ENCODE measurements at places on chromosomes 16 and 17.

GRCh38 chr16:87653234-87653633 is 50.9 kb downstream of the JPH3 start:
- DNase-seq, result peak; percentile 14

DNA sequence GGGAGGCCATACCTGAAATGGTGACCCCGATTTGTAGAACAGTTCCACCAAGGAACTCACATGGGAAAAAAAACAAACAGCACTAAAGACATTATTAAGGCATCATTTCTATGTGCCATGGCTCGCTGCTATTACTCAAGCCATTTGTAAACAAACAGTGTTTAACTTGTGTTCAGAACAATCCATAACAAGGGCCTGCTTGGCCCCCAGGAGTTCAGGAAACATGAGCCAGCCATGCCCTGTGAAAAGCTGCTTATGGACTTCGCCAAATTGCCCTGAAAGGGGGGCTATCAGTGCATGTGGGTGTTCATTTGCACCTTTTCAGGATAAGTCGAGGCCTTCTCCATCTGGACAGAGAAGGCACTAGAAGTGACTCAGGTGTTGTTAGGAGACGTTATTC is 8.0 kb downstream of the POLR3K start:
- no peak for DNase-seq

DNA sequence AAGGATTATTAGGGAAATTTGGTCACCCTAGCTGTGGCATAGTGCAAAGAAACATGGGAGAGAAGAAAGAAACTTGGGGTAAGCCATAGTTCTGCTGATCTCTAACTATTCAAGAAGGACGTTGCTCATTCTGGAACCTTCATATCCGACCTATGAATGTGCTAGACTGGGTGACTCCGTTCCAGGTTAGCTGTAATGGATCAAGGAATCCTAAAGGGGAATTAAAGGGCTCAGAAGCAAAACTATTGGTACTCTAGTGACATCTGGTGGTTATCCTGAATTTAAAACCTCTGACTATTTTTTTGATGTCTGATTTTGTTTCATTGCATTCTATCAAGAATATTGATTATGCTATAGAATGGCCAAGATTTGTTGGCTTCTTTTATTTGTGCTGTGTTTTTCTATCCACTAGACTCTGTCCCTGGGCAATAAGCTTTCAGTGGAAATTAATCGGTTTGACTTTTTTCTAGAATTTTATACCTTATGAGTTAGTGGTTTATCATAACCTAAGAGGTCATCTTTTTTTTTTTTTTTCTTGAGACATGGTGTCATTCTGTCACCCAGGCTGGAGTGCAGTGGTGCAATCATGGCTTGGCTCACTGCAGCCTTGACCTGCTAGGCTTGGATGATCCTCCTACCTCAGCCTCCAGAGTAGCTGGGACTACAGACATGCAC is 19.5 kb downstream of the PCTP start:
- DNase-seq, result peak; percentile 6

DNA sequence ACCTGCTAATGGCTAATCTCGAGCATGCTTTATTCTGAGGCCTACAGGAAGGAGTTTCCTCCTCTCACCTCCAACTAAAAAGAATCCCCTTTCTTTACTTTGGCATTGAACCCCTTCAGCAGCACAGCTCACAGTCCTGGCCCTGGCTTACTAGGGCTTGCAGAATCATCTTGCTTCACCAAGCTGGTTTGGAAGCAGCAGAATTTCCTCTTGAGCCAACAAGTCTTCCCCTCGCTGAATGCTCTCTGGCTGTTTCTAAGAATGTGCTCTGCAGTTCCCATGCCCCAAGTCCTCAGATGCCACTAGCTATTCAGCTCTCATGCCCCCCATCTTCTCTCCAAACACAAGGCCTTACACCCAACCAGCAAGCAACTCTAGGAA is 271.2 kb downstream of the NTN1 start:
- no peak for DNase-seq

DNA sequence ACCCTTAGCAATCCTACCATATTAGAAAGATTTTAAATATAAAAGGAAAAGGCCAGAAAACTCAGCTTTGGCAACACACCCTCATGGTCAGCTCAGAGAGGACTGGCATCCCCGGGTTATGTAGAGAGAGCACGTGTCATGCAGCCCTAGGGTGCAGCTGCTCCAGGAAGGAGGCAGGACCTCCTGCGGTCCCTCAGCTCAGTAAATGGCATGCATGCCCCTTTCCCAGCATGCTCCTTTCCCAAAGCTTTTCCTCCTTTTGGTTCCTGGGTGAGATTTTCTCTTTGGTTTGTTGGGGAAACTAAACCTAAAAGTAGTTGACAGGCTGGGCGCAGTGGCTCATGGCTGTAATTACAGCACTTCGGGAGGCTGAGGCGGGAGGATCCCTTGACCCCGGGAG is 3.9 kb downstream of the GAN start:
- DNase-seq, result no peak

DNA sequence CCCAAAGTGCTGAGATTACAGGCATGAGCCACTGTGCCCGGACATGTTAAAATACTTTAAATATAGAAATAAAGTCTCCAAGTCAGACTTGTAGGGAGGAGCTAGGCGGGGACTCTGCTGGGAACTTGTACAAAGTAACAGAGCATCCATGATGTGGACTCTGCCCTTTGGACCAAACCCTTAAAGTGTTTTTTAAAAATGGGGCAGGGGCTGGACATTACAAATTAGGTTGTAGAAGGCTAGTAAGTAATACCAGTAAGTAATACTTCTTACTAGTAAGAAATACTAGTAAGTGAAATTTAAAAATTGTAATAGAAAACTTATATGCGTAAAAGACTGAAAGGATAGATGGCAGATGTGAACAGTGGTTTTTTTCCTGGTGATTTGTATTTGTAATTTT is 9.7 kb upstream of the SPATA32 start:
- DNase-seq, result no peak

- no peak for DNase-seq
Measured at GRCh38 chr16:54657058-54657708, 273.5 kb upstream of the IRX5 start.

DNA sequence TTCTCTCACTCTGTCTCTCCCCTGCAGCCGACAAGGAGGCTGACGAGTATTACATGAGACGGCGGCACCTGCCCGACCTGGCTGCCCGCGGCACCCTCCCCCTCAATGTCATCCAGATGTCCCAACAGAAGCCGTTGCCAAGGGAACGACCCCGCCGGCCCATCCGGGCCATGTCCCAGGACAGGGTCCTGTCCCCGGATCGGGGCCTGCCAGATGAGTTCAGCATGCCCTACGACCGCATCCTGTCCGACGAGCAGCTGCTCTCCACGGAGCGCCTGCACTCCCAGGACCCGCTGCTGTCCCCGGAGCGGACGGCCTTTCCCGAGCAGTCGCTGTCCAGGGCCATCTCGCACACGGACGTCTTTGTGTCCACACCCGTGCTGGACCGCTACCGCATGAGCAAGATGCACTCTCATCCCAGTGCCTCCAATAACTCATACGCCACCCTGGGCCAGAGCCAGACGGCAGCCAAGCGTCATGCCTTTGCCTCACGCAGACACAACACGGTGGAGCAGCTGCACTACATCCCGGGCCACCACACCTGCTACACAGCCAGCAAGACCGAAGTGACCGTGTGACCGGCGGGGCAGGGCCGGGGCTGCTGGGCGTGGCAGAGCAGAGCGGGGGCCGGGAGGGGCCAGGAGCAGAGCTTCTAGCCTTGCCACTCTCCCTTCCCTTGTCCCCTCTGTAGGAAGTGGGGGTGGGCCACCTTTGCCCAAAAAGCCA is 40.4 kb upstream of the DNAH9 start:
- no peak for DNase-seq

DNA sequence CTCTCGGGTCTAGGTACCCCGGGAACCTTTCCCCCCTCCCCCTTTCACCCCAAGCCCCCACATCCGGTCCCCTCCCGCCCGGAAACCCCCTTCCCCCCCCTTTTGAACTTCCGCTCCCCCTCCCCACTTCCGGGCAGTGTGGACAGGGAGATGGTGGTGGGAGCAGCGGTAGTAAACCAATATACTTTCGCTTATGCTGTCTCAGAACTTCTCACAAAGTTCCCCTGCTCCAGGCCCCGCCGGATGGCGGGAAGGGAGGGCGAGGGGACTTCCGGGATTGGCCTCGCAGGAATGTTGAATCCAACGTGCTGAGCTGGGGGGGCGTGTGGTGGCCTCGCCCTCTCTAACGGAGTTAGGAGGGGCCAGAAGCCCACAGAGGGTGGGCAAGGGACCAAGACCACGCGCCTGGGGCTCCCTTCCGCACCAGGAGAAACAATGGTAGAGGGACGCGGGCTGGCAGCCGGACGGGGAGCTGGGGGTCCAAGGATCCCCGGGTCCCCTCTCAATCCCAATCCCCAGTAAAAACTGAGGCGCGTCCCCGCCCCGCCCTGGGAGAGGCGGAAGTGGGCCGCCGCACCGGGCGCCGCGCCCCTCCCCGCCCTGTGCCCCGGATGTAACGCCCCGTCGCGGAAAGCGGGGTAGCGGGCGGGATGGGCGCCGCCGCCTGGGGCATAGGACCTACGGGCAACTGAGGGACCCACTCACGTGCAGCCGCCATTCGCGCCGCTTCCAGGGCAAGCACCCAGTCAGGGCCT is 742 bp downstream of the PFN1 start:
- peak; percentile 86 for DNase-seq

DNA sequence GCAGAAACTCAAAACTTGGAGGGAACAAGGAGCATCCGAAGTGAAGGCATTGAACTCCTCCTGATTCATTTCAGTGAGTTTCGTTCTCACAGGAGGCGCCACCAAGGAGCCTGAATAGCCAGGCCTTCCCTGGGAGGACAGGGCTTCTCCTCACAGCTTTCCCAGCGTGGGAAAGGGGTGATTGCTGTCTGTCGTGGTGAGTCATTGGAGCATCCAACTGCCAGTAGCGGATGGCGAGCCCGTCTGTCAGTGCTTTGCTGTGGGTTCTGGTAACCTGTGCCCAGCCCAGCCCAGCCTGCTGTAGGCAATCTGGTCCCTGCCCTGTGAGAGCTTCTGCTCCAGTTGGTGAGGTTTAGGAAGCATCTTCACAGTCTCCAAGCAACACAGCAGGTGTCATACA is 28.3 kb downstream of the PLCD3 start:
- DNase-seq, result no peak

- no peak for DNase-seq
Measured at GRCh38 chr17:66491213-66491612, 188.8 kb downstream of the PRKCA start.

Data from activated CD4-positive, alpha-beta T cell treated with anti-CD3 and anti-CD28 coated beads, Interleukin-10, Interleukin-2, amounts not matched to agents 100 ng/mL and 50 ng/mL, durations not matched to agents 16 hours and 8 hours (primary cell).